Cortex of kidney (tissue), 1 donor: ENCODE measurements at places on chromosomes 5 and 9.

DNA sequence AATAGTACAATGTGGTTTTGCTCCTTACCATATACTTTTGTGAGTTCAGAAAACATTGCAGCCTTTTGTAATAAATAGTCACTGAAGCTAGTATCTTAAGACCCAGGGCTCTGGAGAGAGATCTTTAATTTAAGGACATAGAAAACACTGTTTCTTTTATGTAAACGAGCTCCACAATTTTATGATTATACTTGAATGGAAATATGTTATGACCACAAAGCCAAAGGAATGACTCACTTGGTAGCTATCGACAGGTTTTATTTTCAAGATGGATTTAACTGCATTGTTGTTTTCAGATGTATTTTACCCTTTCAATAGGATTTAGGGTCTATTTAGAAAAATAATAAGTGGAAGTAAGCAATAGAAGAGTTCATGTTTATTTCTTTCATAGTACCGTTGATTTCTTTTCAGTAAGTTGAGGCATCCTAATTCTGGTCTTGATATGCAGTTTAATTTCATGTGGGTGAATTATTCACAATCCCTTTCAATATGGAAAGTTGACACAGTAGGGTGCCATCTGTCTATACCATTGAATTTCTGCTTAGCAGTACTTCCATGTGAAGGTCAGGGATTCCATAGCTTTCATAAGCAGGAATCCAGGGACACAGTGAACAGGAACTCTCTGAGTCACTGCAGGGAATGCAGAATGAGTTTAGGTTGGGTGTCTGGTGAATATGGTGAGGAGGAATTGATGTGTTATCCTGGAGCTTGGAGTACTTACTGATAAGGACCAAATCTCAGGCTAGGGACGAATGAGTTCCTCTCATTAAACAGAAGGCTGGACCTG lies 157.6 kb downstream of the CD180 start:
- DNase-seq = no peak

DNA sequence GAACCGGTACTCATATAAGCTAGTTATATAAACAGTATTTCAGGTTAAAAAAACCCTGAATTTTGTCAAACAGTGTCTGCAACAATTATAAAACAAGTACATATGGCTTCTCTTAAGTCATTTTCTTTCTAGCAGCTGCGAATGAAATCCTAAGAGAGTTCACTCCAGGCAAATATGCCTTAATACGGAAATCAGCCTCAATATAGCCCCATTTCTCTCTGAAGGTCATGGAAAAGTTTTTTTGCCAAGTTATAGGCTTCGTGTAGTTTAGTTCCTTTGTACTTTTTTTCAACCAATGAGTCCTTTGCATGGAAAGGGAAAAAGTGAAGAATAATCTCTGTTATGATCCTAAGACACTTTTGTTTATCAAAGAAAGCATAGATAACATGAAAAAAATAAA lies 848.0 kb upstream of the ACO1 start:
- no peak for DNase-seq

GRCh38 chr5:141513627-141514329 lies 24.9 kb downstream of the PCDHGC5 start:
- no peak for DNase-seq

DNA sequence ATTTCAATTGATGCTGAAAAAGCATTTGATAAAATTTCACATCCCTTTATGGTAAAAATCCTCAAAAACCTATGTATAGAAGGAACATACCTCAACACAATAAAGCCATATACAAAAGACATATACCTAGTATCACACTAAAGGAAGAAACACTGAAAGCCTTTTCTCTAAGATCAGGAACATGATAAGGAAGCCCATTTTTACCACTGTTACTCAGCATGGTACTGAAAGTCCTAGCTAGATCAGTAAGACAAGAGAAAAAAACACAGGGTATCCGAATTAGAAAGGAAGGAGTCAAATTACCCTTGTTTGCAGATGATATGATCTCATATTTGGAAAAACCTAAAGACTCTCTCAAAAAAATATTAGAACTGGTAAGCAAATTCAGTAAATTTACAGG lies 350.2 kb upstream of the PDE4D start:
- DNase-seq = no peak

DNA sequence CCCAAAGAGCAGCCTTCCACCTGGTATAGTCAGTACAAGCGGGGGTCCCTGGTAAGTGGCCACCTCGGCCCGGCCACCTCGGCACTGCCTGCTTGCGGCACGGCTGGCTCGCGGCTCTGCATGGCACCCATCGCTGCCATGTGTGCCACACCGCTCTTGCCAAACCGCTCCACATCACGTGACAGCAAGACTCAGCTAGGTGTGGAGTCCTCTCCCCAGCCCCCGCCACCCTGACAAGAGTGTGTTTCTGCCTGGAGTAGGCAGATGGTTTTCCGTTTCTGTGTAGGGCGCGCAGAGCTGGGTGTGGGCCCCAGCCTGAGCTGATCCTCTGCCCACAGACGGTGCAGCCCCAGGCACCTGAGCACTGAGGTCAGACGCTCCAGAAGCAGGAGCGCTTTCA lies 50.5 kb upstream of the FCN2 start:
- no peak for DNase-seq

DNA sequence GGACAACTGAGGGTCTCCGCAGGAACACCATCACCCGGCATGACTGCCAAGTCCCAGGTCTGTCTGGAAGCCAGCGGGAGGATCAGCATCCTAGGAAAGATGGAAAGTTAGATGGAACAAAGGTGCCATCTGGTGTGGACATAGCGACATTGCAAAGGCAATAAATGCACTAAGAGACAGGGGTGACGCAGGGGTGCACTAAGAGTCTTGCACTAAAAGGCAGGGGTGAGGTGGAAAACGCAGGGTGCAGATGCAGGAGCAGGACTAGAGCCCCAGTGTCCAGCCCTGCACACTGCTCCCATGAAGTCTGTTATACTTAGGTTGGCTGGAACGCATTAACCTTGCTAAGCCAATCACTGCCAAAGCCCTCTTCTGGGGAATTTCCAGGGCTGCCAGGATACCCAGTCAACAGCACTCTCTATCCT lies 15.5 kb downstream of the ATOX1 start:
- no peak for DNase-seq

DNA sequence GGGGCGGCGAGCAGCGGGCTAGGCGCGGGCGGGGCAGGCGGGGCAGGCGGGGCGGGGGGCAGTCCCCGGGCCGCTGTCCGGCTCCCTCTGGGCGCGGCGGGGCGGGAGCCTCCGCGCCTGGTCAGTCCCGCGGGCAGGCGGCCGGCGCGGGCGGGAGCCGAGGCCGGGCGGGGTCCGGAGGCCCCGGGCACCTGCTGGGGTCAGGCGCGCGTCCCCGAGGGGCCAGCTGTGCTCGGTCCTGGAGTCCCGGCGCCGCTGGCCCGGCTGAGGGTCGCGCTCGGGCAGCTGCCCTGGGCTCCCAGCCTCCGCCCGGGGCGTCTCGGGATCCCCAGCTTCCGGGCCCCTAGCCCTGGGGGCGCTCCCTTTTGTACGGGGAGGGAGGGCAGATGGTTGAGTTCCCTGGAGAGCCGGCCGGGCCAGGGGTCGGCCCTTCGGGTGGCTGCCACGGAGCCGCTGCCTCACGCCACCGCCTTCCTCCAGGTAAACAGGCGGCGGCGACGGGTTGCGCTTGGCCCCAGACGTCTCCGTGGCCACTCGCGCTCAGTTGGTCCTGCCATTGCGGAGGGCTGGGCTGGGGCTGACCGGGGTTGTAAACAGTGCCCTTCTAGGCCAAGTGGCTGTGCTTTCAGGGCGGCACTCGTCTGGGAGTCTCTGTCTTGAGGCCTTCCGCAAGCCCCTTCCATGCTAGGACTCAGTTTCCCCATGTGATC lies 473 bp downstream of the ZBTB34 start:
- no peak for DNase-seq

DNA sequence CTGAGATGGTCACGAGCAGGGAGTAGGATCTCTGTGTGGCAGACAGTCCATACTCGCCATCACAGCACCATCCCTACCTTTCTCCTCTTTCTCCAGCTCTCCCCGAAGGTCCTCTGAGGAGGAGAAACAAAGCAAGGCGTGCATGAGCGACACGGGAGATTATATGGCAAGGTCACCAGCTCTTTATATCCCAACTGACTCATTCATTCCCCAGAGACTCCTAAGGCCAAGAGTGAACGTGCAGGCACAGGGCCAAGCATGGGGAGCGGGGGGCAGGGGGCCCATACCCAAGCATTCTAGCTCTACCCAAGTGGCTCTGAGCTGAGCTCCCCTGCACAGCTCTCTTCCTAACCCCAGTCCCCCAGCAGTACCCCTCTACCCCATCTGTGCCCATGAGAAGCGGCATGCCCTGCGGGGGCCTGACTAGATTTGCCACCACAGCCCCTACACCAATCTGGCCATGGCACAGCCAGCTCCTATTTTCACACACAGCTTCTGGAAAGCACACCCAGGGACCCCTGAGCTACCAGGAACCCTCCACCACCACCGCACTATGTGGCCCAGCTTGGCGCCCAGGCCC lies 6.8 kb downstream of the TRIM7 start:
- no peak for DNase-seq

DNA sequence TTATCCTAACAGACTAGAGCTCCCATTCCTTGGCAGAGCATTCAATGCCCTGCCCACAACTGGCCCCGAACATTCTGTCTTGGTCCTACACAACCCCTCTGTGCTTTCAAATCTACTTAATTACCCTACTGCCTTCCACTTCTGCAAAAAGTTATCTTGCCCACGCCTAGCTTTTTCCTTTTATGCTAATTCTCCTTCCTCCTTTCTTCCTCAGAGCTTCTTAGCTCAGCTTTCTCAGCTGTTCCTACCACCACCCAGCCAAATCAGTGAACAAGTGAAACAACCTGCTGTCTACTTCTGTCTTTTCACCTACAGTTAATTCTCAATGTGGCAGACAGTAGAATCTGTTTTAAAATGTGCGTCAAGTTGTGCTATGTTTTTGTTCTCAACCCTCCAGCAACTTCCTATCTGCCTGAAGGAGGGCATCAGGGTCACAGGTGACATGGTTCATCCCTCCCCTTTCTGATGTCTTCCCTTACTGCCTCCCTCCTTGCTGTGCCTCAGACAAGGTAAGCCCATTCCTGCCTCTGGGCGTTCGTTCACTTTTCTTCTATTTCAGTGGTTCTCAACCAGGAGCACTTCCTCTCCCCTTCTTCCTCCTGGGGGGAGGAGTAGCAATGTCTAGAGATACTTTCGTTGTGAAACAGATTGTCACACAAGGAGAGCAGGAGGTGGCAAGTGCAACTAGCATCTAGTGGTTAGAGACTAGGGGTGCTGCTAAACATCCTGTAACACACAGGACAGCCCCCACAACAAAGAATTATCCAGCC lies 1.3 kb upstream of the REEP5 start:
- no peak for DNase-seq

GRCh38 chr9:17005056-17005823 lies 129.6 kb upstream of the CNTLN start:
- no peak for DNase-seq

GRCh38 chr5:174173766-174174165 lies 128.3 kb downstream of the NSG2 start:
- no peak for DNase-seq
